ENCODE measurements at places on chromosomes 3 and 15.

GRCh38 chr3:31196881-31197364 is 302.5 kb upstream of the GADL1 start:
- no peak for DNase-seq

DNA sequence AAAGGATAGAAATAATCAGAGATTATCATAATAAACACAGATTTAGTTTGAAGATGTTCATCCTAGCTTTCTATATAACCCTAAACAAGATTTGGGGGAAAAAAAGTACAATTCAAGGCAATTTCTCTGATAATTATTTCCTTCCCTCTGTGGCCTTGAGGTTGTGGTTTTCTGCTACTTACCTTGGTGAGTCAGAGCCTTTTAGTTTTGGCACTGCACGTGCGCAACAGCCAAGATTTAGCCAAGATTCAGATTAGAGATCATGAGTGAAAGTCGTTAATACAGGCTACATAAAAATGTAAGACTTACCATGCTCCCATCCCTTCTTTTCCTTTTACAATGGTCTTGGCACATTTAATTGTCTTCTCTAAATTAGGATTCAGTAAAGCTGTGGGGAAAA is 6.7 kb downstream of the LYZL4 start:
- DNase-seq: no peak

GRCh38 chr15:64630396-64631107 is 144.8 kb downstream of the RBPMS2 start:
- no peak for DNase-seq

DNA sequence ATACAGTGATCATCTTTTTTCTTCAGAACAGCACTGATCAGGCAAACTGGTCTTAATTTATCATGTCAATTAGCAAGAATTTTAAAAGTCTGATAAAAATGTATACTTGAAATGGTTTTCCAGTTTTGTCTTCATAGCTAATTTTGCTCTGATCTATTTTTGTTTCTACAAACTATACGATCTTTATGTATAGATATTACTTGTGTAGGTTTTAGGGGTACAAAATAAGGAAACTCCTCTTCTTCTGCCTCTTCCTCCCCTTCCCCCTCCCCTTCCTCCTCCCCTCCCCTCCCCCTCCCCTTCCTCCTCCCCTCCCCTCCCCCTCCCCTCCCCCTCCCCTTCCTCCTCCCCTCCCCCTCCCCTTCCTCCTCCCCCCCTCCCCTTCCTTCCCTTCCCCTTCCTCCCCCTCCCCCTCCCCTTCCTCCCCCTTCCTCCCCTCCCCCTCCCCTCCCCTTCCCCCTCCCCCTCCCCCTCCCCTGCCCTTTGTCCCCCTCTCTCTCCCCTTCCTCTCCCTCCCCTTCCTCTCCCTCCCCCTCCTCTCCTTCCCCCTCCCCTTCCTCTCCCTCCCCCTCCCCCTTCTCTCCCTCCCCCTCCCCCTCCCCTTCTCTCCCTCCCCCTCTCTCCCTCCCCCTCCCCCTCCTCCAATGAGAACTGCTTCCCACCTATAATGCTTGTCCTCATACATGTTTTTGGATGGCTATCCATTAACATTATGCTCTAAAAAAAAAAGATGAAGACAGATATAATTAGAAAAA is 110.0 kb downstream of the PIK3R4 start:
- no peak for DNase-seq

DNA sequence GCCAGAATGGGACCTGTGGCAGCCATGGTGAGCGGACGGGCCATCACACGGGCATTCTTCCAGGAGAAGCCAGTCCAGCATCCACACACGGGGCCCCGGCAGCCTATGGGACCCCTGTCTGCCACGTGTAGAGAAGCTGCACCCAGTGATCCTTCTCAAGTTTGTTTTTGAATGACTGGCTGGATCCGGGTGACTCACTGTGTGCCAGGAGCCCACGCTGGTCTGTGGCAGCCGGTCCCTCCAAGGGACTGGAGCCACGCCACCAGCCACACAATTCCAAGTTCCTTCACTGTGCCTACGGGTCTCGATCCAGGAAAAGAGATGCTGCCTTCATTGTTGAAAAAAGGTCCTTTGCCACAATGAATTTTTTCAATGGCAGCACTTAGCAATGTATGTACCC is 58.1 kb downstream of the ATP10A start:
- DNase-seq: no peak
